ENCODE measurements at places on chromosomes 3 and 15.

DNA sequence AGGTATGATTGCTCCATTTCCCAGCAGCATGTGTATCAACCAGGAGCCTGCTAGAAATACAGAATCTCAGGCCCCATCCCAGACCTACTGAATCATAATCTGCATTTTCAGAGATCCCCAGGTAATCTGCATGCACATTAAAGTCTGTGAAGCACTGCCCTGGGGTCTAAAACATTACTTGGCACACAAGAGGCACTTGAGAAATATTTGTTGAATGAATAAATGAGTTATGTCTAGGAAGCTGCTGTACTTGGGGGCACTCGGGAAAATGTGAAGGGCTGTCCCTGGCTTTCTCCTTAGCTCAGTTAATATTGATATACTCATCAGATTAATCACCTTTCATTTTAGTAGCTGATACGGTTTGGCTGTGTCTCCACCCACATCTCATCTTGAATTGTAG lies 184.4 kb downstream of the RORA start:
- DNase-seq: no peak

GRCh38 chr3:167941234-167941995 lies 154.3 kb downstream of the GOLIM4 start:
- DNase-seq: no peak

GRCh38 chr3:30951826-30952225 lies 57.4 kb upstream of the GADL1 start:
- no peak for DNase-seq

DNA sequence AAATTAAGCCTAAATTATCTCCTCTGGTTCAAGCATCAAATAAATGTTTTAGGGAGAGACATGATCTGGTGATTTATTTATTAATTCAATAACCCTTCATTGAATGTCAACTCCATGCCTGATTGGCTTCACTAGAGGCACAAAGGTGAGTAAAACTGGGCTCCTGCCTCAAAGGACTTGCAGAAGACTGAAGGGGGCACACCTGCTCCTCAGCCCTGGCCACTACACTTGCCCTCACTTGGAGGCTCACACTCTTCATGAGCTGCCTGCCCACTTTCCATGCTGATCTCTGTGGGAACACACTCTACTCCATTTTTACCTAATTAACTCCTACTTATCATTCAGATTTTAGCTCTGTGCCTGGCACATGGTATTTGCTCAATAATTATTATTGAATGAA lies 84.4 kb upstream of the KCNMB2 start:
- DNase-seq: no peak

GRCh38 chr3:7095116-7095515 lies 234.2 kb downstream of the GRM7 start:
- DNase-seq: no peak

DNA sequence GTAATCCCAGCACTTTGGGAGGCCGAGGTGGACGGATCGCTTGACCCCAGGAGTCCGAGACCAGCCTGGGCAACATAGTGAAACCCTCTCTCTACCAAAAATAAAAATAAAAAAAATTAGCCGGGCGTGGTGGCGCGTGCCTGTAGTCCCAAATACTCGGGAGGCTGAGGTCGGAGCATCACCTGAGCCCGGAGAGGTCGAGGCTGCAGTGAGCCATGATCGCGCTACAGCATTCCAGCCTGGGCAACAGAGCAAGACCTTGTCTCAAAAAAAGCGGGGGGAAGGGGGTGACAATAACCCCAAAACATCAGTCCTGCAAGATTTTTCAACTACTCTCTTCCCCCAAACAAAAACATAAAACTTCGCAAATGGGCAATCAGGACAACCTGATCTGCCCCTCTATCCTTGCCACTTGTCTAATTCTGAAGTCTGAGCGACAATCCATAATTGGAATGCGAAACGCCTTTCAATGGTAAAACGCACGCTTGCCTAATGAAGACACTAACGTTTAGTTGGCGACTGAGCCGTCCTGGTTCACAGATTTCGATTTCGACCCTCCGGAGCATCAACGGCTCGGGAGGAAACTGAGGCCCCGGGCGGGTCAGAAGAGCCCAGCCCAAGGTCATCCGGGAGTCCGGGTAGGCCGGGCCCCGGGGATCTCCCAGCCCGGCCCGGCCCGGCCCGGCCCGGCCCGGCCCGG lies 868 bp downstream of the BTBD1 start:
- DNase-seq: no peak

GRCh38 chr3:188348435-188349244 lies 194.7 kb downstream of the LPP start:
- no peak for DNase-seq

DNA sequence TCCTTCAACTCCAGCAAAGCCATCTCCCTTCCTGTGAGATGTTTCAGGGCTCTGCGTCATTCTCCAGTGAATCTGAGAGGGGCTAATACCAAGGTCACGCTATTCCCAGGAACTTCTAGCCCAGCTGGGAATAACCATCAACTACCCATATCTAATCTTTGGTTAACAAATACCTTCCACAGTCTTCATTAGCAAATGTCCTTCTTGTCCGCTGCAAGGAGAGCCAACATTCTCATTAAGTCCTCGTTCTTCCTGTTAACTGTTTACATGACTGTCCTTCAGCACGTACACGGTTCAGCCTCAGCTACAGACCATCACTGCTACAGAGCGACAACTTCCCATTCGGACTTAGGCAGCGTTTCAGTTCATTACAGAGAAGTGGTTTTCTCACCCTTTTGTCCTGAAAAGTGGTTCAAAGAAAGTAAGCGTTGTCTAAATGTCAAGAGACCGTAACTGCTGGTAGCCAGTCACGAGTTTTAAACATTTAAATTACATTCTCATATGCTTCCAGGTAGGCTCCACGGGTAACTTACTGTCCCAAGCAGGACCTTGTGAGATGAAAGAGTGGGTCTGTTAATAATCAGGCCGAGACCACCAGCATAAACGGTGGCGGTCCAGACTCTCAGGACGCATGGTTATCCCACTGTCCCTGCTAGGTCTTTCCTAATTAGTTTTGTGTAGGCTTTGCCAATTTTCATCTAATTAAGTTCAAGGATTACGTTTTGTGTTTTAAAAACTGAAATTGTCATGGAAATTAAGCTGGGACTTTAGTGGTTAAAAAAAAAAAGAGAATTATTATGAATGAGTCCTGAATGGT lies 63.8 kb downstream of the CHSY1 start:
- no peak for DNase-seq

- DNase-seq: no peak
Measured at GRCh38 chr15:88032787-88033186, 223.8 kb downstream of the NTRK3 start.

DNA sequence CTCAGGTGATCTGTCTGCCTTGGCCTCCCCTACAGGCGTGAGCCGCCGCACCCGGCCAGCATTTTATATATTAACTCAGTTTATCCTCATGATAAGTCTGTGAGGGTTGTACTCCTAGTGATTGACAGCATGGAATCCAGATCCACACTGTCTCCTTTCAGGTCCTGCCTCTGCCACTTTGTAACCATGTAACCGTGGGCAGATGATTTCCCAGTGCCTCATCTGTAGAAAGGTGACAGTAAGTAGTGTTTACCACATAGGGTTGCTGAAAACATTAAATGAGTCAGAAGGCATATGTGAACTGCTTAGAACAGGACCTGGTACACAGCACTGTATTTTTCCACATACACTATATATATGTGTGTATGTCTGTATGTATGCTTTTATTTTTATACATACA lies 2.4 kb downstream of the FYTTD1 start:
- no peak for DNase-seq

- no peak for DNase-seq
Measured at GRCh38 chr3:135272026-135272669, 477.1 kb downstream of the EPHB1 start.

Data from GM12892 (cell line).